ENCODE measurements at places on chromosomes 6 and 20. TPM values are rescaled to one million over a fixed set of nuclear protein-coding genes. Genes with fewer than 3 reads are reported as not detected.

The NTSR1 gene
- total RNA-seq, result not detected

- DNase-seq, result no peak
Measured at GRCh38 chr6:18099511-18099910, 23.0 kb downstream of the NHLRC1 start.

The OPRM1 gene
- total RNA-seq, result not detected

- DNase-seq, result no peak
Measured at GRCh38 chr6:10434235-10434634, 19.4 kb upstream of the TFAP2A start.

GRCh38 chr6:87259791-87260190, 62.6 kb upstream of the SMIM8 start:
- DNase-seq, result no peak

All from heart right ventricle (tissue), 16 donors.